Neuronal stem cell (in vitro differentiated cells): ENCODE measurements at places on chromosomes 3 and 15.

DNA sequence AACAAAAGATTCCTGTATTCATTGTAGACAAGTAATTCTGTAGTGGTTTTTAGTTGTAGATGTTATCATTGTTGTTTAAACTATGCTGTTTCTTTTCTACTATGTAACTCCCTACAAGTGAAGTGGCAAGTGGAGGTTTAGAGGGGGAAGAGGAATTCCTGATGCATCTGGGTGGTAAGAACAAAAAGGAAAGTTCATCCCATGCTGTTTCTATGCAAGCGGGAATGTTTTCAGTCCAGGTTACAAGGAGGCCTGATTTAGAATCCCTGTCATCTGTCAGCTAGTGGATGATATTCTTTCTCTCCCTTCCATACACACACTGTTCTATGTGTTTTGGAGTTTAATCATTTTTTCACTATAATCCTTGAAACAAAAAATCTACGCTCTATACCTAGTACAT, 67.4 kb downstream of the IMPG2 start:
- peak; percentile 15 for DNase-seq

- peak; percentile 14 for DNase-seq
These were observed 37.5 kb upstream of the STIMATE start for GRCh38 chr3:52934630-52935530.

DNA sequence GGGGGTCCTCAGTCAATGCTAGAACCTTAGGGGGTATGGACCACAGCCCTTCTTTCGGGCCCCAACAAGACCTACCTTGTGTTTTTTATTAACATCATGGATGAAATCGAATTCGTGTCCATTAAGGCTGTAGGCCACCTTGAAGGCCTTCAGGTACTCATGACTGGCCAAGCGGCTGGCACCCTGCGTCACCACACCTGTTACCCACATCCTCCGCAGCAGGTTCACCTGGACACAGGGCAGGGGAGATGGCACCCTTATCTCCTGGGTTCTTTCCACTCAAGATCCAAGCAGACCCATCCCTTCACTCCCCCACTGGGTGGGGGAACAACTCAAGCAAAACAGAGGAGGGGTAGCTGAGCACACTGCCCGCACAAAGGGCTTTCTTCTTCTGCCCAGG, 6.6 kb downstream of the MFGE8 start:
- no peak for DNase-seq

- peak; percentile 11 for DNase-seq
These were observed 65.5 kb upstream of the NR2F2 start for GRCh38 chr15:96264801-96265515.

- no peak for DNase-seq
These were observed 61.8 kb downstream of the GLDN start for GRCh38 chr15:51403072-51403878.

DNA sequence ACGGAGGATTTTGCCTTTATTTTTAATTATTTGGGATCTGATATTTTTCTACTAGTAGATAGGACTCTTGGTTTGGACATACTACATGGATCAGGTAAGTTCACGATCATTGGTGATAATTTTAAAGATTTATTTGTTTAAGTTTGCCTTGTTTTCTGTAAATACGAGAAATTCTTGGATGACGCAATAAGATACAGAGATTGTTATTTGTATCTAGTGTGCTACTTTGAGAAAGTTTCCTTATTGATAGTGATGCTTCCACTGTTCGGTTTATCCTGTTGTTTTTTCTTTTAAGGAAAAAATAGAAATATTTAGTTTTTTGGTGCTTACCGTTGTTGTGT, 577 bp downstream of the CHD2 start:
- DNase-seq, result no peak

- no peak for DNase-seq
These were observed 119.2 kb upstream of the TP63 start for GRCh38 chr3:189512039-189512438.

GRCh38 chr3:67858492-67858891, 204.1 kb upstream of the SUCLG2 start:
- no peak for DNase-seq

DNA sequence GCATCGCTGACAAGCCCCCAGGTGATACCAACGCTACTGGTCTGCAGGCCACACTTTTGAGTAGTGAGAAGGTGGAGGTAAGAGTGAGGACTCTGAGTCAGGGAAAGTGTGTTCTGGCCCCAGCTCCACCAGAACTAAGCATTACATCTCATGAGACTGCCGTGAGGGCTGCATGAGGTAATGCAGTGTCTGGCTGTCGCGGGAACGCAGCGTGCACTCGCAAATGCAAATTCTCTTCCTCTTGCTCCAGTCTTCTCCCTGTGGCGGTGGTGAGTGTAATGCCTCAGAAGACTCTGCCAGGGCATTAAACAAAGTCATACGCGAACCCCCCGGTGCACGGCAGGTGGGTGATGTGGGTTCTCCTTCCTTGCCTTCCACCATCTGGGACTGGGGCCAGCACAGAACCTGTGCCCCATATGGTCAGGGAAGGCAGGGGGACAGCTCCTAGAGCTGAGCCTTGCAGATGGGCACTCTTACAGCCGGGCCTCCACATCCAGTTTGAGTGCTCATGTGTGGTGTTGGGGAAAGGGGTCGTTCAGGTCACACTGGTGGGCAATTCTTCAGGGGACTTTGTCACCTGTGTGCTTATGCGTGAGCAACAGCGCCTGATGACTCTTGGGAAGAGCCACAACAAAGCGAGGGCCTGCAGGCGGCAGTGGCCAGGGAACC, 175.8 kb downstream of the XXYLT1 start:
- no peak for DNase-seq

DNA sequence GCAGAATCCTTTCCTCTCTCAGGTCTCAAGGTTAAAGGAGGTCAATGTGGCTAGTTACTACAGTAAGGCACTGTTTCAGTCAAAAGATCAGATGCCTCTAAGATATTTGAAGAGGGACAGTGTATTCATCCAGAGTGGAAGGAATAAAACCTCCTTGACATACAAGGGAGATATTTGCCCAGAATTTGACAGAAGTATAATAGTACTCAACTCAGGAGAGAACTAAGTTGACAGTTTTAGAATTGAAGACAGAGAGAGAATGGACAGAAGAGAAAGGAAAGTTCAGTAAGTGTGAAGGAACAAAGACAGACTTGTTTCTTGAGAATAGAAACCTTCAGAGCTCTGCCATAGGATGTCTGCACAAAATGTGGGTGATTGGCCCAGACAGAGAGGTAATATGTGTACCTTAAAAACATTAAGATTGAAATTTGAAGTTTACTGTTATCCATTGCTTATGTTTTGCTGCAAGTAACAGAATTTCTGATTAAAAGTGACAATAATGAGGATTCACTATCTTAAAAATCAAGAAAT, 507.1 kb downstream of the IGSF11 start:
- DNase-seq, result no peak

GRCh38 chr3:188219147-188219546, 65.2 kb downstream of the LPP start:
- no peak for DNase-seq

DNA sequence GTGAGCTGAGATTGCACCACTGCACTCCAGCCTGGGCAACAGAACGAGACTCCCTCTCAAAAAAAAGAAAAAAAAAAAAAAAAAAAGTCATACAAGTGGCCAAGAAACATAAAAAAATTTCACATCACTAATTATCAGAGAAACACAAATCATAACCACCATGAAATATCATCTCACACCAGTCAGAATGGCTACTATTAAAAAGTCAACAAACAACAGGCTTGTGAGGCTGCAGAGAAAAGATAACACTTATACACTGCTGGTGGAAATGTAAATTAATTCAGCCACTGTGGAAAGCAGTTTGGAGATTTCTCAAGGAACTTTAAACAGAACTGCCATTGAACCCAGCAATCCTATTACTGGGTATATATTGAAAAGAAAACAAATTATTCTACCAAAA, 291.1 kb upstream of the MCTP2 start:
- no peak for DNase-seq

DNA sequence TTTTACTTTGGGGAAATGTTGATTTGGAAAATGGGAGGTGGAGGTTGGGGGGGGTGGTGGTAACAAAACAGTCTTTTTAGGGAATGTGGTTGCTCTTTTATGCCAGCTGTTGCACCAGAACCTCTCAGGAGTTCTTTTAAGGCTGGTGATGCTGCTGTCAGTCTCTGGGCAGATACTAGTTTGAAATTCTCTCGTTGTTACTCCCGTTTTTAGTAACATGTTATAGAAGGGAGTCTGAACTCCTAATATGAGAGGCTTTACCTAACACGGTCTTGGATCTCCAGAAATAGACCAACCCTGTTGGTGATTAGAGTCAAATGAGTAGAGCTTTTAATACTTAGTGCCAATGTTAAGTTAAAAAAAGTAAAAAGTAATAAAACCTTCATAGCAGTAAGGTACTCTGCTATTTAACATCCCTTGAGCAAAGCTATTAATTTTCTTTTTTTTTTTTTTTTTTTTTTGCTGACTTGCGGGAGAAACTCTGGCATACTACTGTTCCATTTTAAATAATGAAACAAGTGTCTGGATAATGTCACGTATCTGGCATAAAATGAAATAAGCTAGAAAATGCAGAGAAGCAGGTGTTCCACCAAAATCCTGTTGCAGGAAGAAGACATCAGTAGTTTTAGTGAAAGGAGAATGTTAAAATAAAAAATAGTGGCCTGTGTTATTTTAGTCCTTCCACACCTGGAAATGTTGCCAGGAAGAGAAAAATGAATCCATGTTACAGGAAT, 156.7 kb downstream of the CACNA1D start:
- no peak for DNase-seq

DNA sequence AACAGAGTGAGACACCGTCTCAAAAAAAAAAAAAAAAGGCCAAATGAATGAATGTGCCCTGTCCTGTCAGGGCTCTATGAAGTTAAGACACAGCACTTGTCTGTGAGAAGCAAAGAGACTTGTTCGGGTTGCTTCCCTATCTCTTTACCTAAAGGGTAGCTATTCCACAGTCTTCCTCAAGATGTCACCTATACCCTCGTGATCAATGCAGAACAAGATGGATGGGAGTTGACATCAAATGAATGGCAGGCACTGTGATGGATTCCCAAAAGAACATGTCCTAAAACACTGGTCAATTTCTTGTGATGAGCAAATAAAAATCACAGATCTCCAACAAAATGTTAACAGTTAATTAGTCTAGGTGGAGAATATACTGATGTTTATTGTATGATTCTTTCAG, 9.5 kb downstream of the TADA3 start:
- no peak for DNase-seq

DNA sequence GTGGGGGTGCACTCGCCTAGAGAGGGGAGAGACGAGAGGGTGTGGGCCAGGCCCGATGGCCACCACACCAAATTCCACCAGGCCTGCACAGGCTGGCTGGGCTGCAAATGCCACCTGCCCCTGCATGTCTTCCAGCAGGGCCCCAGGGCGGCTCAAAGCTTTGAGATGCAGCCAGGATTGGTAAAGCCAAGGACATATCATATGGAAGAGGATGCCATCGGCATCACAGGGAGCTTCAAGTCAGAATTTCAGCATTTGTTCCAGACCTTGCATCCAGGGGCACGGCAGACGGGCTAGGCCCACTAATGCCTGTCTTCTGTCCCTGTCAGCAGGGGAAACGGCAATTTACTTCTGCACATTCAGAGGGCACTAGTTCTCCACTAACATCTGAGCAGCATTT, 97.8 kb downstream of the NUP210 start:
- DNase-seq, result no peak

DNA sequence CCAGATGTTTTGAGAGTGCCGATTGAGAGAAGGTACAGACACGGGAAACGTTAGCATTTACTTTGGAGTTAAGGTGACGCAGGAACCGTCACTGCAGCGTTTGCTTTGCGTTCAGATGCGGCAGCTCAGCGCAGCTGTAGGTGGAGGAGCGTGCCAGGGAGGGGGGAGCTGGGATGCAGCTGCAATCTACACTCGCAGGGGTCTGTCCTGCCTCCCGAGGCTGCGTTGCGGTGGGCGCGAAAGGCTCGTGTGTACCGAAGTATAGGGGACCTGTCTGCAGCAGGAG, 425 bp upstream of the FYTTD1 start:
- no peak for DNase-seq

DNA sequence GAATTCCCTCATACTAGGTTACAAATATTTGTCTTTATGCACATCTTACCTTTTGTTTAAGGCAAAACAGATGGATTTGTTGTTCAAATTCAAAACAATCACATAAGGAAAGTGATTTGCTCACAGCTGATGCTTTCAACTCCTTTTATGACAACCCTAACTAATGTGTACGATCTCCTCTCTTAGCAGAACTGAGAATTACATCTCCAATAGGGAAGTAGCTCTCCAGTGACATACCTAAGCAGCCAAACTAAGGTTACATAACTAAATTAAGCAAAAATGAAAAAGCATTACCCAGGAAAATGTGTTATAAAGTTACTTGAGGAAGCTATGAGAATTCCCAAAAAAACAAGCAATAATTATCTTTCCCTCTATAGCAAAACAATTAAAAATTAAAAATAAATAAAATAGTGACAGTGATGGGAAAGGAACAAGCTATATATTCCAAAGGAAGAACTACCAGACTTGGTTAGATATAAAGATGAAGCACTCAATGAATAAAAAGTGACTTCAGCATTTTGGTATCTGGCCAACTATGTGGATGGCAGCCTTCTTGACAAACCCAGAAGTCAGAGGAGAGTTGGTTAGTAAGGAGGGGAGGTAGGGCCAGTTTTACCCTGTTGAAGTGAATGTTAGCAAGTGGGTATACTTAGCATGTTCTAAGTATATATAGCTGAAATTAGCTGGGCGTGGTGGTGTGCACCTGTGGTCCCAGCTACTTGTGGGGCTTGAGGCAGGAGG, 32.4 kb downstream of the PEAK1 start:
- DNase-seq, result no peak

DNA sequence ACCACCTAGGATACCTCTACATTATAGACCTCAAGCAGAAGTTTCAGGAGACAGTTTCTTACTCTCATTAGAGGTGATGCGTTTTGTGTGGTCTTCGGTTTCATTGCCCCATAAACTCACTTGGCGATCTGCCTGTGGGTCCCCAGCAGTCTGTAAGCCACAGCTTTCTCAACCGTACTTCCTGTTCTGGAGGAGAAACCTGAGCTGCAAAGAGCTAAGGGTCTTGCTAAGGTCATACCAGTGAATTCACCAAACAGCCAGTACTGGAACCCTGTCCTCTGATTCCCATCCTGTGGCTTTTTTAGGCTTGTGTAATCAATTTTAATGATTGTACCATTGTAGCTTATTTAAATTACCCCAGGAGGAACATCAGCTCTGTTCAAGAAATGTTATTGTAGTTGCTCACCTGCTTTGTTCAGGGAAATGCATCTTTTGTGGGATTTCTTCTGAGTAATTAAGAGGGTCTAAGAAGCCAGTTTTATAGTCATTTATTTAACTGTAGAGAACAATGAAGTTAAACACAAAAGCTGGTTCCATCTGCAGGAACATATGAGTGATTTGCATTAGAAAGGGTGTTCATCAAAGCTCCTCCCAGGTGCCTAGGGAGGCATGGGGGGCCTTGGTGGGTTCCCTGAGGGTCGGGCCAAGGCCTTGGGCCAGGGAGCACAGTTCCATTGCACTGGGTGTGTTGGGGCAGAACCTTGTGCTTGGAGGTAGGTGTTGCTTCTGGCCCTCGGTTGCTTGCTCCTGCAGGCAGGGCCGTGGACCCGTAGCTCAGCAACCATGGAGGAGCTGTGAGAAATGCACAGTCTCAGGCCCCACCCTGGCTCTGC, 69.6 kb downstream of the APBA2 start:
- no peak for DNase-seq
